ENCODE measurements at places on chromosomes 6 and 20. TPM values are rescaled to one million over a fixed set of nuclear protein-coding genes. Genes with fewer than 3 reads are reported as not detected.

GRCh38 chr6:137910843-137911456 lies 43.9 kb downstream of the TNFAIP3 start:
- DNase-seq = no peak

GRCh38 chr6:33799454-33800113 lies 4.2 kb downstream of the MLN start:
- no peak for DNase-seq

DNA sequence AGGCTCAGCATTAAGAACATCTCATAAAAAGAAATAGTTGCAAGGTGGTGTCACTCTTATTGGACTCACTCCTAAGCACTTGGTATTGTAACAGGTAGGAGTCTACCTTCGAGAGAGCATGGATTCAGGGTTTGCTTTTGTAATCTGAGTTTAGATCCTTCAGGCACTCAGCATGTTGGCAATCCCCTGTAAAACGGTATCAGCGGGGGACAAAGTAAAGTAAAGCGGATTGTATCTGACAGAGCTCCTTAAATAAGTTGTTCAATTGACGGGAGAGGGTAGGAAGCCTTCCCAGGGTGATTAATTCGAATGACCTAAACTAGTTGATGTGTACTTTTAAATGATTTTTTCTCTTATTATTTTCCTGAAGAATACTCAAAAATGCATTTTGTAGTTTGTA lies 869.8 kb upstream of the EPHA7 start:
- DNase-seq = no peak

- DNase-seq = no peak
These were observed 427.2 kb downstream of the C6orf118 start for GRCh38 chr6:164882236-164882635.

DNA sequence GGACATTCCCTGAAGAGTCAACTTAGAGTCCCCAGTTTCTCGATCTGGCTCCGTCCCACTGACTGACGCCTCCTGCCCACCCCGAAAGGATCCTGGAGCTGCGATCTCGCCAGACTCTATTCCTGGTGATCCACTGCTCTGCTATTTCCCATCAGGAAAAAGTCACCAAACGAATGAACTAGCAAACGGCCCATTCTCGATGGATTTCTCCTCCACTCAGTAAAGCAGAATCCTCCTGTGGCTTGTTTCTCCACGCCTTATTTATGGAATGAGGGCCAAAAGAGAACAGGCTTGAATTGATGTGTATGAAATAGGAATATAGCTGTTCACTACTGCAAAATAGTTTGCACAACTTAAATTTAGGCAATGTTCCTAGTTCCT lies 5.4 kb downstream of the NKX2-4 start:
- no peak for DNase-seq

- no peak for DNase-seq
These were observed 321.6 kb downstream of the ZFAND3 start for GRCh38 chr6:38141085-38141484.

RHAG gene
- total RNA-seq = not detected

GRCh38 chr6:139029470-139030227 lies 1.1 kb downstream of the ABRACL start:
- no peak for DNase-seq

- no peak for DNase-seq
These were observed 13.5 kb downstream of the PTPN1 start for GRCh38 chr20:50523552-50524167.
